Stimulated activated CD4-positive, alpha-beta T cell treated with anti-CD3 and anti-CD28 coated beads, Interleukin-12 subunit alpha, Interleukin-12 subunit beta, amount 100 ng/mL, for 48 hours (primary cell): ENCODE measurements at places on chromosomes 2 and 18.

DNA sequence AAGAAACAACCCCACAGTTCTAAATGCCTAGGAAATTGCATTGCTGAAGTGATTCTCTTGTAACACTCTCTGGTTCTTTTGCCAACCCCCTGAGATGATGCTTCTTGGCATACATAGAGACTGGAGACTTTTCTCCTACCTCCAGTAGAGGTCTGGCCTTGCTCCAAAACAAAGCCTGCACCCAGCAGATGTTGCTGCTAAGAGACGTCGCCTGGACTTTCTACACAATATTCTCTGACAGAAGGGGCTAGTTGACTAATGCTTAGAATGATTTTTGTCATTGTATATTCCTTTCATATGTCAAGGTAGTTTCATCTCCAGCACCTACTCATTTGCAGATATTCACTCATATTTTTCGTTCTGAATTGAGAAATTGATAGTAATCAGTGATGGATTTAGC, 24.6 kb downstream of the SOWAHC start:
- DNase-seq, result no peak

DNA sequence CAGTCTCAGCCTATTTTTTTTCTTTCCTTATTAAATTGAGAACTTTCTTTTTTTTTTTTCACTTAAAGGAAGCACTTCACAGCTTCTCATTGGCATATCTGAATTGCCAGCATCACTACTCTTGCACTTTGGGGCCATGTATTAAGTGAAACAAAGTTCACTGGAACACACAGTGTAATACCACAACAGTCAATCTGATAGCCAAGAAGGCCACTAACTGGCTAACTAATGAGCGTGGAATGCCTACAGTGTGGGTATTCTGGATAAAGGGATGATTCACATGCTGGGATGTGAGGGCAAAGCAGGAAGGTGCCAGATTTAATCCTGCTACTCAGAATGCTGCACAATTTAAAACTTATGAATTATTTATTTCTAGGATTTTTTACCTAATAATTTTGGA, 11.7 kb upstream of the C18orf63 start:
- no peak for DNase-seq

DNA sequence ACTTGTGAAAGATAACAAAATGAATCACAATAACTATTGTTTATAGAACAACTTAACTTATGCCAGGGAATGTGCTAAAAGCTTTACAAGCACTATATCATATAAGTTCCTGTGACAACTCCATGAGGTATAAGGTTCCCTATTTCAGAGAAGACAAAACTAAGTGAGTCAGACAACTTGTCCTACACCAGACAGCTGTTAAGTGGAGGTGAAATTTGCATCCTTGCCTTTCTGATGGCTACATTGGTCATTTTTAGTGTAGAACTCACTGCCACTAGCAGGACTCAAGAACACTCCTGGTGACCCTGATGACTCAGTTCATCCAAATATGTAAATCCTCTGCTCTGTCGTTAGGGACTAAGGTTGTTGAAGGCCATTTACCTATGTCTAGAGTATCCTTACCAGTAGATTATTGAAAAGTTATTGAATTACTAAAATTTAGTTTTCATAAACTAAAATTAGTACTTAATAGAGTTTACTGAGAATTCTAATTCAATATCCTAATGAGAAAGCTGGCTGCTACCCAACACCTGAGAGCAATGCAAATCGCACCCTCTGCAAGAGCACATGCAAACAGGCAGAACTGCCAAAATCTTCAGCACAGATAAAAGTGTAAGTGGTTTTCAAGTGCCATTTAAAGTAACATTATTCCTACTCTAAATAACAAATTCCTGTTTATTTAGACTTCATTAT, 636.2 kb downstream of the NRXN1 start:
- no peak for DNase-seq

- DNase-seq, result no peak
Measured at GRCh38 chr18:55252901-55253300, 293.6 kb upstream of the CCDC68 start.

- DNase-seq, result no peak
Measured at GRCh38 chr2:11056614-11057013, 98.7 kb upstream of the SLC66A3 start.

DNA sequence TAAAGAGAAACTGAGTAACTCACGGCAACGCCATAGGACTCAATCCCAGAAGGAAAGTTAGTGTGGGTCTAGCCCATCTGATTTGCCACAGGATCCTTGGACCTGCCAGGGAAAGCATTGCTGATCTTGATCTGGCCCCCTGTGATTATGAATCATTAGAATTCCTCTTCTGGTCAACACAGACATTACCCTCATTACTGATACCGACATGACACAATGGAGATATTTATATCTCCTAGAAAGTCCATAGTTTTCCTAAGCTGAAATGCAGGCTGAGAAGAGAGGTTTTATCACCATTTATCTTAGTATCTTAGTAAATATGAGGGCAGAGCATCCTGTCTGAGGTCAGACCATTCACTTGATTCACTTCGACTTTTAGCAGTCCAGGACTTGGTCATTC, 75.5 kb upstream of the CCDC68 start:
- no peak for DNase-seq

DNA sequence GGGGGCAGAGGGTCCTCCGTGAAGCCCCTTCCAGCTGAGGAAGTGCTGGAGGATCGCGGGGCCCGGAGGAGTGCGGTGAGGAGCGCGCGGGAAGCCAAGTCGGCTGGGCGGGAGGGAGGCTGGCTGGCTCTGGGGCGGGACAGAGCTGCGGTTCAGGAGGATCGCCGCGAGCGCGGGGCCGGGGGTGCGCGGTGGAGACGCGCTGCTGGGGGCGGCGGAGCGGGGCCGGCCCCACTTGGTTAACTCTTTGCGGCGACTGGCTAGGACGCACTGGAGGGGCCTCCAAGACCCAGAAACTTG, 464 bp downstream of the CYBRD1 start:
- no peak for DNase-seq

GRCh38 chr2:142307086-142307485, 176.3 kb upstream of the LRP1B start:
- DNase-seq, result no peak

- no peak for DNase-seq
Measured at GRCh38 chr2:107621186-107622165, 205.2 kb upstream of the RGPD4 start.

DNA sequence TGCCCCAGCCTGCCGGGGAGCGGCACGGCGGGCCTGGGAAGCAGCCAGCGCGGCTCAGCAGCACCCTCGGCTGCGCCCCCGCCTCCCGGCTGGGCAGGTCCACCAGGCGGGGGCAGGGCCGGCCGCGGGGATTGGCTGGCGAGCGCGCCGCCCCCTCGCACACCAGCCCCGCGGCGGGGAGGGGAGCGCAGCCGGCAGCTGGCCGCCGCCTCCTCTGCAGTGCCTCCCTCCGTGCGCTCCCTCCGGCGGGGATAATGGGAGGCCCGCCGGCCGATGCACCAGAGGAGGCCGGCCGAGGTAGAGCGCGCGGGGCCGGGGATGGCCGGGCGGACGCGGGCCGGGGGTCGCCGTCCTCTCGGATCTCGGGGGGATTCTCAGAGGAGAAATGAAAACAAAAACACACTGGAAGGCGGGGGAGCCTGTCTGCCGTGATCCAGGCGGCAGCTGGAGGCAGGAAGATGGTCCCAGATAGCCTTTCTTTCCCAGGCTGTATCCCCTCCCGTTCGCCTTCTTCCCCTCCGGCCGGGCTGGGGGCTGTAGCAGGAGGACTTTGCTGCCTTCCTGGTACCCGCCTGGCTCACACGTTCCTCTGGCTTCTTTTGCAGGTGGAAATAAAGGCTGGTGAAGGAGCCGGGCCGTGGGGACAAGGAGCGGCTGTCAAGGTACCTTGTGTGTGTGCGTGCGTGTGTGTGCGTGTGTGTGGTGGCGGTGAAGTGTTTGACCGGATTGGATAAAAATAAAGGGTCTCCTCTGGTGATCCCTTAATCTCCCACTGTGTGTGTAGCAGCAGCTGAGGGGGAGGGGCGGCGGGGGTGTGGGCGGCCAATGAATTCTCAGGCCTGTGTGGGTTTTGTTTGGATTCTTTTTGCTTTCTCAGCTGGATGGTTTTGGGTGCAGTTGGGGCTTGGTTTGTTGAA, 18.1 kb downstream of the TET3 start:
- peak; percentile 78 for DNase-seq

GRCh38 chr2:3432693-3433338, 53.3 kb downstream of the TRAPPC12 start:
- DNase-seq, result no peak

- DNase-seq, result no peak
Measured at GRCh38 chr18:32548688-32549087, 78.0 kb upstream of the GAREM1 start.

GRCh38 chr2:191314697-191315364, 69.6 kb downstream of the MYO1B start:
- no peak for DNase-seq

DNA sequence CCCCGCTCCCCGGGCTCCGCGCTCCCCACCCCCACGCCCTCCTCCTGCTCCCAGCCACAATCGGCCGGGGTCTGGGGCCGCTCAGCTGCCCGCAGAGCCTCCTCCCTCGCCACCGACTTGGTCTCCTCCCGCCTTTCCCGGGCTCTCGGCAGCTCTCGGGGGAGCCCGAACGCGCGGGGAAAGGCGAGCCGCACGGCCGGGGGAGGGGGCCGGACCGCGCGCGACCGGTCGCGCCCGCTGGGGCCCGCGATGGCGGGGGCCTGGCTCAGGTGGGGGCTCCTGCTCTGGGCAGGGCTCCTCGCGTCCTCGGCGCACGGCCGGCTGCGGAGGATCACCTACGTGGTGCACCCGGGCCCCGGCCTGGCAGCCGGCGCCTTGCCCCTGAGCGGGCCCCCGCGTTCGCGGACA, 327 bp downstream of the LTBP1 start:
- no peak for DNase-seq

GRCh38 chr2:235607546-235608199, 113.8 kb downstream of the AGAP1 start:
- no peak for DNase-seq

GRCh38 chr2:143426296-143426695, 297.1 kb downstream of the ARHGAP15 start:
- no peak for DNase-seq

DNA sequence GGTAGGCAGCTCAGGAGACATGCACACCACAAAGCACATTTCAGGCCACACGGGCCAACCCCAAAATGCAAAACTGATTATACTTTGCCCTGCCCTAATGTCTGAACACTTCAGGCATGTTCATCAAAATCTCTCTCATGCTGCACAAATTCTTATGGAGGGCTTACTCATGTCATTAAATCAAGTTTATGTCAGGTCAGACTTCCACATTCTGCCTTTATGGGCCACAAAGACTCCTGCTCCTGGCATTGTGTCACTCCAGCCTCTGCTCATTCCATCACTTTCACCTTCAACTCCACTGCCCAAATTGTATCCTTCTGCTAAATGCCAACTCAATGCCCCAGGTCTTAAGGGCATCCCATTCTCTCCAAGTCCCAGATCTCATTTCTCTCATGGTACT, 9.2 kb downstream of the UXS1 start:
- DNase-seq, result no peak

- DNase-seq, result no peak
Measured at GRCh38 chr2:200406379-200406778, 99.9 kb downstream of the SPATS2L start.

- DNase-seq, result no peak
Measured at GRCh38 chr2:12066116-12066515, 319.7 kb downstream of the LPIN1 start.

DNA sequence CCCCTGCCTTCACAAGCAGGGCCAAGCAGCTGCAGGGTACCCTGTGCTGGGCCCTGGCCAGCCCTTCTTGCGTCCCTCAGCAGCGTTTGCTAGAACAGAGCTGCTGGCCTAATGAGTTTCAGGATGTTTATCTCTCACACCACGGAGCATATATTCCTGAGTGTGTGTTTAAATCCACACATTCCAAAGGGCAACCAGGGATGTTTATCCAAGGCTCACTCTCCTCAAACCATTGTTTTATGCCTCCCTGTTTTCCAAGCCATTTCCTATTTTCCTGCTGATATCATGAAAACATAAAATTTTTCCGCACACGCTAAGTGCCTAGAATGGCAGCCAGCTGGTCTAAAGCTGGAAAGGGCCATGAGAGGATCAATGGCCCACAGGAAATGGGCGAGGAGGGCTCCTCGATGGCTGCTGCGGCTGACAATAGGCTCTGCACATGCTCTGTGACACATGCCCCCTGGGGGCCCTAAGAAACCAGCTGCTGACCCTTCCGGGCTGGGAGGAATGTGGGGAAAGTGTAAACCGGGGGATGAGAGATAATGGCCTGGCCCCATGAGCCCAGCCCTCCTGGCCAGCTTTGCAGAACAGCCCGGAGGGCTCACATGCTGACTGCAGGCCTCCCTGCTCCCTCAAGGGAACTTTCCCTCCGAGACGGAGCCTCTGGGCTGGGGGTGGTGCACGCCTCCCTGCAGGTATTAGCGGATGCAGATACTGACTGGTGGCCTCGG, 194.0 kb downstream of the NDUFA10 start:
- no peak for DNase-seq

GRCh38 chr2:189273734-189274133, 94.2 kb upstream of the COL5A2 start:
- no peak for DNase-seq

GRCh38 chr2:209817844-209818271, 46.2 kb downstream of the UNC80 start:
- DNase-seq, result no peak

GRCh38 chr18:40046596-40046995, 1908.4 kb upstream of the PIK3C3 start:
- no peak for DNase-seq
